ENCODE measurements at places on chromosomes 2 and 18. TPM values are rescaled to one million over a fixed set of nuclear protein-coding genes. Genes with fewer than 3 reads are reported as not detected.

DNA sequence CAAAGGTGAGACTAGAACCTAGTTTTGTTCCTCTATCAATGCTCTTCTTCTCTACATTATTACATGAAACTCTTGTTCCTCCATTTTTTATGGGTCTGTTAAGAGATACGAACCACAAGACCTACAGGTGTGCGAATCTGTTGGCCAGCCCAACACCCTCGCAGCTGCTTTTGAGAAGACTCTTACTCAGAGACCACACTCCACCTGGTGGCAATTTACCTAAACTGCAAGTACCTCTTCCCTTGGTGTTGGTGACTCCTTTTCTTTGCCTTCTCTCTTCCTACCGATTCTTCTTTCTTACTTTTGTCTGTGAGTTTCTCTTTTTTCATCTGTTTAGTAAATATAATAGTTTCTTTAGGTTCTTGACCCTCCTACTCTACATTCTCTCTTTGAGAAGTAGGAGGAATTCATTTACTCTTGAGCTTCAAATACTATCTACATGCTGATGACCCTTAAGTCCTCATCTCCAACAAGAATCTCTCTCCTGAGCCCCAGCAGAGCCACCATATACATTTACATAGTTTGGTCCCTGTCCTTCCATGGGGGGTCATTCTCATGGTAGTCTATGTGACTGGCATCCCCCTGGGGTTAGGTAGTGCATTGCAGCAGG lies 81.8 kb upstream of the GAREM1 start:
- peak; percentile 46 for DNase-seq

- DNase-seq: no peak
These were observed 13.0 kb downstream of the KIF5C start for GRCh38 chr2:148888003-148888501.

- no peak for DNase-seq
These were observed 1.9 kb upstream of the SOX11 start for GRCh38 chr2:5690286-5690685.

- DNase-seq: no peak
These were observed 49.9 kb downstream of the RTN4 start for GRCh38 chr2:55000341-55000740.

- peak; percentile 90 for DNase-seq
These were observed at the start of gene MOB4 for GRCh38 chr2:197515739-197516392. Gene MOB4, plus strand, starts transcription at chr2:197516066. Its CDS starts 21 bp downstream, at chr2:197516087.

IL1R1 gene
- 21.3 TPM for total RNA-seq

ANKRD29 gene
- not detected for total RNA-seq

LIMS3 gene
- total RNA-seq: 0.57 TPM

PRSS56 gene
- total RNA-seq: not detected
